CD4-positive, alpha-beta T cell treated with Interferon gamma for 1 hour (primary cell): ENCODE measurements at places on chromosomes 7 and 10.

DNA sequence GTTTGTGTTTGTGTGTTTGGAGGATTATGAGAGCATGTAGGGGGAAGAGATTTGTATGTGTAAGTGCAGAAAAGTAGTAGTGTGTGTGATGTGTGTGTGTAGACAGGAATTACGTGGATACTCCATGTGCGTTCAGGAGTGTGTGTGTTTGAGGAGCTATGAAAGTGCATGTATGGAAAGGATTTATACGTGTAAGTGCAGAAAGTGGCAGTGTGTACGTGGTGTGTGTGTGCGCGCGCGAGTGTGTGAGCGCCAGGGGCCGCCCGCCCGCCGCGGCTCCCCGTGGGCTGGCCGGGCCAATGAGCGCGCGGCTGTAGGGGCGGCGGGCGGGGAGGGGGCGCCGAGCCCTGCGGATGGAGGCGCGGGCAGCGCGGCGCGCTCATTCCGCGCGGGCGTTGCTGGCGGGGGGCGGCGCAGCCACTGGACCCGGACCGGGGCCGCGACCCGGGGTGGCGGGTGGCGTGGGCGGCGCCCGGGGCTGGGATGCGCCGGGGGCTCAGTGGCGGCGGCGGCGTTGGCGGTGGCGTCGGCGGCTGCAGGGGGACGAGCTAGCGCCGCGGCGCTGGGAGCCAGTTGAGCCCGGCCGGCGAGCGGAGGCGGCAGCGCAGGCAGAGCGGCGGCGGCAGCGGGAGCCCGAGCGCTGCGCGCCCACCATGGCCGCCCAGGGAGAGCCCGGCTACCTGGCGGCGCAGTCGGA, at the start of gene BICC1:
BICC1 (plus strand) TSS at position 382 of the 697 bp plus-strand sequence; CDS start at position 654, 272 bp downstream.
- DNase-seq: no peak

DNA sequence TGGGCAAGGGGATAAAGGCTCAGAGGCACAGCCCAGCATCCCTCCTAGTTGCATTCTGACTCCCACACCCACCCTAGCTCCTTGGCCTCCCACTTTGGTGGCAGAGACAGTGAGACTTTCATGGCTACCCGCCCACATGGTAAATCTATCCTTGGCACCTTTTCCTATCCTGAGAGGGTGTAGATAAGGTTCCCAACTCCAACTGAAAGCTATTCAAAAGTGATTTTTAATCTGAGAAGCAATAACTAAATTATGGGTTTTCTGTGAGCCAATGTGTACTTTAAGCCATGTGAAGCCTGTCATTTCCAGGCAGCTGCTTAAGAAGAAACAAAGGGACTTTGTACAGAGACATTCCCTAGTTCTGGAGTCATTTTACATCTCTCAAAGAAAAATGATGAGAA, 9.1 kb downstream of the LAMB1 start:
- DNase-seq: no peak

DNA sequence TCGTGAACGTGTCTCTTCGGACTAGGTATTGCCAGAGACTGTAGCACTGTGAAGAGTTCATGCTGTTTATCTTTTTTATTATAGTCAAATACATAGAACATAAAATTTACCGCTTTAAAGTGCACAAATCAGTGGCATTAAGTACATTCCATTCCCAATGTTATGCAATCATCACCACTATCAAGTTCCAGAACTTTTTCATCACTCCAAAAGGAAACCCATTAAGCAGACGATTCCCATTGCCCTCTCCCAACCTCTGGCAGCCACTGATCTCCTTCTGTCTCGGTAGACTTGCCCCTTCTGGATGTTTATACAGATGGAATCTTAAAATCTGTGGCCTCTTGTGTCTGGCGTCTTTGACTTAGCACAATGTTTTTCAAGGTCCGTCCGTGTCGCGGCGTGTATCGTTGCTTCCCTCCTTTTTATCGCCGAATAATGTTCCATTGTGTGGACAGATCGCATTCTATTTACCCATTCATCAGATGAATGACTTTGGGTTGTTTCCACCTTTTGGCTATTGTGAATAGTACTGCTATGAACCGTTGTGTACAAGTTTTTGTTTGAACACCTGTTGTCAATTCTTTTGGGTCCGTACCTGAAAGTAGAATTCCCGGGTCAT, 2.7 kb downstream of the PROSER2 start:
- DNase-seq: no peak

DNA sequence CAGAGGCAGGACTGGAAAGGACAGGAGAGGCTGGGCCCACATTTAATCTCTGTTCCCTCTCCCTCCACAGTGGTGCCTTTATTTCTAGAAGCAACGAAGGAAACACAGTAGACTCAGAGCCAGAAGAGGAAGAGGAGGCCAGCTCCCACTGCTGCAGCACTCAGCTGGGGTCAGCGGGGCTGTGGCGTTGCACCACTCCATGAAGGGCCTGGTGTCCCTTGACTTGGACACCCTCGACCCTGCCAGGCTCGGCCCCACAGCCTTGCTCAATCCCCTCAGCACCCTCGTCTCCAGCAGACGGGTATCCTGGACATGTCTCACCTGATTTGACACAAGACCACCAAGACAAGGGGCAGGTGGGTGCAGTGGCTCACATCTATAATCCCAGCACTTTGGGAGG, 38.8 kb downstream of the PRKAG2 start:
- no peak for DNase-seq

DNA sequence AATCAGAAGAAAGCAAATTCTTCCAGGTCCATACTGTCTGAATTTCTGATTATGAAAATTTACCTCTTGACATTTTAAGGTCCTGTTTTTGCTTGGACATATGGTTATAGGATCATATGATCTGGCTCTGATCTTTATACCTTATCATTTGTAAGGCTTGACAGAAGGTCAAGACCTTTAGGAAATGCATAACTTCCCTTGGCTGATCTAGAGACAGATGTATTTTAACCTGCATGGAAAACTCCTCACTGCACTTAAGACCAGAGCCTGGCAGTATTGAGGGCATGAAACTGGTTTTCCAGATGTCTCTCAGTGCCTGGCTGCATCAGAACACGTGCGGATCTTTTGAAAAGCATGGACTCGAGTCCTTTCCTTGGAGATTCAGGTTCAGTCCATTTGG, 55.9 kb downstream of the TRRAP start:
- DNase-seq: no peak

GRCh38 chr7:91243591-91244301, 20.5 kb upstream of the FZD1 start:
- DNase-seq: no peak

DNA sequence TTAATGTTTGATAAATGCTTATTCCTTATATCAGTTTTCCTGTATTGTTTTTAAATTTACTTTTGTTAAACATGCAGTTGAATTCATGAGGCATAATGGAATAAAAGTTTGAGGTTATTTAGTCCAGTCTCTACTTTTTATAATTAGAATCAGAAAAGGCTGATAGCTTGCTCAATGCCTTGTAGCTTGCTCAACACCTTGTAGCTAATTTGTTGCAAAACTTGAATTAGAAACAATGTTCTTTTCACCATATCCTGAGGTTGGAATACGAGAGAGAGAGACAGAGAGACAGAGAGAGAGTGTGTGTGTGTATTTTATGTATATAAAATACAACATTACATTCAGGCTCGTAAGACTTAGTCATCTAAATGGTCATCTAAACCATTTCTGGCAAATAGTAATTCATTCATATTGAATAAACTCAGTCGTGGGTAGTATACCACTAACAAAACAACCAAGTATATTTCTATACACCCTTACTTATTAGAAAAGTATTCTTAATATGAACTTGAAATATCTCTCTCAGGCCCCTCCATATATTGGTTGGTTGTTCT, 243.5 kb downstream of the ADK start:
- DNase-seq: no peak

DNA sequence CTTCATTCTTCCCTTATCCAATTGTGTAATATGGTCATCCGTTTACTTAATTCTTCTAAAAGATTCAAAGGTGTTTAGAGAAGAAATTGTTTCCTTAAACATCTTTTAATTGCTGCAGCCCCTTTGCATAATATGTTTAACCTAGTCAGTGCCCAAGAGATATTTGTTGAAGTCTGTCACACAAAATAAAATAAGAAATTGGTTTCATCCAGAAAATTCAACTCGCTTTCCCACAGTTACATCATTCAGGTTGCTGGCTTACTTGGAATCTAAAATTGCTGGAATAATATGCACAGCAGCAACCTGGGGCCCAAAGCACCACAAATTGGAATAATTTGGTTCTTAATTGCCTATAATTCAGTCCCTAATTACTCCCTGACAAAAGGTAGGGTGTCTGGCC, 155.1 kb upstream of the ETV1 start:
- DNase-seq: no peak

- DNase-seq: no peak
These were observed 124.3 kb downstream of the SNX10 start for GRCh38 chr7:26416004-26416403.

DNA sequence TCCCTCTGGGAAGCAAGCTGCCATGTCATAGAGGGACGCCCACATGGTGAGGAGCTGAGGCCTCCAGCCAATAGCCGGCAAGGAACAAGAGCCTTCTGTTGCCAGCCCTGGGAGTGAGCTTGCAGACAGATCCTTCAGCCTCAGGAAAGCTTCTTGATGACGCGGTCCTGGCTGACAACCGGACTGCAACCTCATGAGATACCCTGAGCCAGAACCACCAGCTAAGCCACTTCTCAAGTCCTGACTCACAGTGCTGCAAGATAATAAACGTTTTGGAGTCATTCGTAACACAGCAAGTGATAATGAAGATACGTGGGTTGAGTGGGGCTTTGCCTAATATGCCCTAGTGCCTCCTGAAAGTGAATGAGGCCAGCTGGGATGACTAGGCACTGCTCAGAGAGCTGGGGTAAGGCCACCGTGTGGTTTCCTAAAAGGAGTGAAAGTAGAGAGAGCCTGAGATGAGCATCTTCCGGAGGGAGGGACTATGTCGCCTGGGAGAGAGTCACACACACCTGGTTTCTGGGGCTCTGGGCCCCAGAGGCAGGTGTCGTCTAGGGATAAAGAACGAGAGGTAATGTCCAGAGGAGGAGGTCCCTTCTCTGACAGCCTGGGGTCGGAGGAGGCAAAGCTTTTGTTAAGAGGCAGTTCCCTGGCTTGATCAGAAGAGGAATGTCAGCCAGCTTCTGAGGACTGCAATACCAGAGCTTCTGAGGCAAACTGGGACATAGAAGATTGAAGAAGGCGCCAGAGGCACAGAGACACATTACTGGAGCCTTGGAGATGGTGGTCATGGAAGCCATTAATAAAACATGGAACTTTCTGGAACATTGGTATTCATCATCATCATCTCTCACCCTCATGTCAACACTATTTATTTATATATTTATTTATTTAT, 53.6 kb downstream of the PYROXD2 start:
- DNase-seq: no peak
